Stimulated activated naive CD8-positive, alpha-beta T cell treated with anti-CD3 and anti-CD28 coated beads, Interleukin-15, Interleukin-2, amounts not matched to agents 100 U/mL and 50 U/mL, for 24 hours (primary cell): ENCODE measurements at places on chromosomes 12 and 14.

- no peak for DNase-seq
Measured at GRCh38 chr12:3261782-3262359, 184.7 kb downstream of the TSPAN9 start.

DNA sequence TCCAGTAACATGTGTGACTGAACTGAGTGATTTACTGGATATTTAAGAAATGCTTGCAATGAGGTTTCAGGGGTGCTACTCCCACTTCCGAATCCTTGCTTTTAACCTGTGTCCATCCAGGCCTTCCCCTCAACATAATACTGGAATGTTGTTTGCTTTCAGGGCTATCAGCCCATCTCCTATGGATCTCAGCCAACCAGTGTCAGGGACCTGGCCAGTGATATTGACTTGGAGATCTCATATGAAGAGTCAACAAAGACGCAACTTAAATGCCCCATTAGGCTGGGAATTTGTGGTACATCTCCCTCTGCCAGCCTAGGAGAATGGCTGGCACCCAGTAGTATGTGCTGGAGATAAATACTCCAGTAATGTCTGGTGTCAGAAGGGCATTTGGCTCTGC lies 889 bp upstream of the IFT43 start:
- DNase-seq: no peak

DNA sequence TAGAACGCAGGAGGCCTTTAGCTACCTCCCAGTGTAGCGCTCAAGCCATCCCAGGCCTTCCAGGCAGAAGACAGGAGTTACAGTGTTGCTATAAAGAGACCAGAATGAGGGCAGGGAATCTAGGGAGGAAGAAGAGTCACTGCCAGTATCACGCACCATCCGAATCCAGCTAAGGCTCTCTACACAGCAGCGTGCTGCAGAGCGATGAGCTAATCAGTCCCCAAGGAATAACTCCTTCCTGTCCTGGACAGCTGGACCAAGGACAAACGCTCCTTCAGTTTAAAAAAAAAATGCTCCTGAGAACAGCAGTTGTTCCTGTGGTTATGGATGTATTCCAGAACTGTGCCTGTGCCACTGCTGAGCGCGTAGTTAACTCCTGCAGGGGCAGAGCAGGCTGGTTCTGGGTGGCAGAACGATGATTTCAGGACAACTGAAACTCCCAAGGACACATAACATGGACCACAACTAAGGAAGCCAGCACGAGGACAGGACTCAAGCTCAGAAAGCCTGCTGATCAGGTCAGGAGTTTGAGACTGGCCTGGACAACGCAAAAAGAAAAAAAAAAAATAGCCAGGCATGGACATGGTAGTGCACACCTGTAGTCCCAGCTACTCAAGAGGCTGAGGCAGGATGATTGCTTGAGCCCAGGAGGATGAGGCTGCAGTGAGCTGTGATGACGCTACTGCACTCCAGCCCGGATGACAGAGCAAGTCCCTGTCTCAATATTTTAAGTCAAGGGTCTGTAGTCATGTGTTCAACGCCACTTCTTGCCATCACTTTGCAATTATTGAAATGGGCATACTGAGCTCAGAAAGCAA lies 2.6 kb downstream of the IFFO1 start:
- DNase-seq: no peak

DNA sequence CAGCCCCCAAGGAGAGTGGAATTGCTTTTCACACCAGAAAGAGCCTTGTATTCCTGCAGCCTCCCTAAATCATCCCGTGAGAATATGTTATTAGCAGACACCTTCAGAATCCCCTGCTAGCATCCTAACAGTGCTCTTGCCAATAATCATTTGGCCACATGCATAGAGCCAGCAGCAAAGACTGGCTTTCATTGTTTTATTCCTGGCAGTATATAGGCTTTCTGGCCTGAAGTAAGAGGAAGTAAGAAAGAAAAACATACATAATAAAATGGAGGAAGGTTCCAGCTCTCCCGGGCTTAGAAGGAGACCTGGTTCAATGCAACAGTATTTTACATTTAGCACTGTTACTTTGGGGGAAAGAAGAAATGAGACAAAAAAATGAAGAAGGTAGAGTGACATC lies 176.7 kb upstream of the ATF7IP start:
- no peak for DNase-seq

DNA sequence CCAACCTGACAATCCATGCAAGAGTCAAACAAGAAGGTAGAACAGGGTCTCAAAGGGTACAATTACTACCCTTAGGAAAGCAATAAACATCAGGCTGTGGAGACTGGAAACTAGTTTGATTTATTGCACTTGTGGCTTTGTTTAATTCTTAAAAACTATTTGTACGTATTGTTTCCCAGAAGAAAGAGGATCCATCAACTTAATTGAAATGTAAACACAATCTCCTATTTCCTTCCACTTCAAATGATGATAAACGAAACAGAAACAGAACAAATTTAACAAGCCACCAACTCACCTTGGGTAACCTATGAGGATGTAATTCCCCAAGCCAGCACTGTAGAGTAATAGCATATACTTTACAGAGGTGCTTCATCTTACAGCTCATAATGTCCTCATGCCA lies 8.0 kb downstream of the STXBP6 start:
- no peak for DNase-seq
